ENCODE measurements at places on chromosomes 4 and X. TPM values are rescaled to one million over a fixed set of nuclear protein-coding genes. Genes with fewer than 3 reads are reported as not detected.

The DDX53 gene
- not detected for total RNA-seq

The RNF4 gene
- total RNA-seq = 47.7 TPM

The CHRNA9 gene
- not detected for total RNA-seq

The GPRASP1 gene
- 65.3 TPM for total RNA-seq

The SGCB gene
- 82.6 TPM for total RNA-seq

The VCX3B gene
- not detected for total RNA-seq

The NR3C2 gene
- 9.0 TPM for total RNA-seq

The FAM53A gene
- total RNA-seq = 1.4 TPM

The MAGEA8 gene
- not detected for total RNA-seq

The GLRA3 gene
- 26.3 TPM for total RNA-seq

The SLC4A4 gene
- total RNA-seq = 61.1 TPM

The SPIN2A gene
- 0.92 TPM for total RNA-seq

The CD38 gene
- 8.1 TPM for total RNA-seq

The ALAS2 gene
- total RNA-seq = 60.7 TPM

The P2RY10 gene
- not detected for total RNA-seq

The CASP6 gene
- total RNA-seq = 10.6 TPM

The REELD1 gene
- total RNA-seq = not detected

The GRIA3 gene
- total RNA-seq = 38.5 TPM

The TMEM255A gene
- total RNA-seq = 5.5 TPM

The MAGEA6 gene
- total RNA-seq = not detected

The HTN3 gene
- total RNA-seq = not detected

The MYOZ2 gene
- total RNA-seq = 1.8 TPM

The CETN2 gene
- total RNA-seq = 92.0 TPM

The GAGE1 gene
- total RNA-seq = not detected

The POU4F2 gene
- total RNA-seq = not detected

The ENPEP gene
- 3.0 TPM for total RNA-seq

The CNOT6L gene
- total RNA-seq = 46.4 TPM

The NOX1 gene
- not detected for total RNA-seq

The GPRASP2 gene
- 125 TPM for total RNA-seq

The CFAP299 gene
- total RNA-seq = 4.2 TPM

The APLN gene
- 4.4 TPM for total RNA-seq

The GUCY1B1 gene
- 115 TPM for total RNA-seq

The SLC9B1 gene
- total RNA-seq = 3.7 TPM

The DIAPH2 gene
- total RNA-seq = 16.4 TPM

The VEGFC gene
- total RNA-seq = 3.5 TPM

The TMEM156 gene
- 0.46 TPM for total RNA-seq

The FGA gene
- not detected for total RNA-seq

The REPS2 gene
- 26.3 TPM for total RNA-seq
